ENCODE measurements at places on chromosomes 5 and 9.

DNA sequence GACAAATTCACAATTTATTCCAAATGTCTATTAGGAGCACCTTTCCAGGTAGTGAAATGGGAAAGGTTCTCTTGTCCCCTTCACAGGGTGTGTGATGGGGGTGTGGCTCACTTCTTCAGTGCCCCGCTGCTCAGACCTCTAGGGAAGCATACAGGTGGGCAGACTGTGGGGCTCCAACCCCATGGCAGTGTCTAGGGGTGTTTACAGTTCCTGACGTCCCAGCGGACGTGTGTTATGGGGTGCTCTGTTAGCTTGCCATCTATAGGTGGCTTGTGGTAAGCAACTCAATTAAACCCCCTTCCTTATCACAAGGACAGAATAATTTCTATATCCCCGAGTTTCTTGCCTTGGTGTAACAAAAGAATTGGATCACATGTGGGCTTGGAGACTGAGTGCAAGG, 67.4 kb upstream of the SPINK5 start:
- no peak for DNase-seq

GRCh38 chr9:131126059-131126426, 657 bp downstream of the NUP214 start:
- DNase-seq, result no peak

GRCh38 chr5:109907189-109907588, 217.5 kb downstream of the MAN2A1 start:
- DNase-seq, result no peak

DNA sequence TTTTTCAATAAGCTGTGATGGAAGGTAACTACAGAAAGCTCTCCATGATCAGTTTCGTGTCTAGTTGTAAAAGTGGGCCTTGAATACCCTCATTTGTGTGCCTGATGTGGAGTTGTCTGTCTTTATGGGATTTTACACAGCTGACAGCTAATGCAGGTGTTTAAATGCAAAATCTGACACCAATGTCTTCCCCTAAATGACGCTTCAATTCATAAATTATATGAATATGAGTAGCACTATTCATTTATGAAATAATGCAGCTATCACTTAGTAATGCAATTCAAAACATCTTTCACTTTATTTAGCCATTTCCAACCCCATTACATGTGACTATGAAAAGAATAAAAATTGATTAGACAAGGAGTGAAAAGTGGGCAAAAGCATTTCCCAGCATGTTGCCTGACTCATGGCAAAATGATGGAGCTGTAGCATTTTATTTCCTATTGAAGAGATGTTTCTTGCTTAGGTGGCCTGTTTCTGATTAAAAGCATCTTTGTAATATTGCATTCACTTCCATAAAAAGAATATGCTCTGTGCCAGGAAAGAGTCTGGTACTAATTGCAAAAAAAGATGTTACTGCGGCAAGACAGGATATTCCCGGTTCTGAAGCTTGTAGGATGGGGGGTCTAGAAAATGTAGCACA, 116.7 kb upstream of the HAPLN1 start:
- no peak for DNase-seq

DNA sequence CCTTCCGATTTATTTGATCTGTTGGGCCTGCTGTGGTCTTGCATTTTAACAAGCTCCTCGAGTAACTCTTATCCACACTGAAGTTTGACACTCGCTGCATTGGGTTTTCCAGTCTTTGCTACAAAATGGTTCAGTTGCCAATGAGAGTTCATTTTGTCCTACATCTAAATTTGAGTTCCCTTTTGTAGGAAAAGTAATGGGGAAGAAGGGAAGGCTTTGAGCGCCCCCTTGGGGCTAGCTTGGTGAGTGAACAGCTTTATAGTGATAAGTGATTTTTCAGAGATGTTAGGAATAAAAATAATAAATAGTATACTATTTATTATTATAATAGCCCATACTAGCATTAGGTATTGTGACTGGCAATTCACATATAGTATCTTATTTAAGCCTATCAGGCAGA, 89.9 kb upstream of the GNAQ start:
- peak; percentile 58 for DNase-seq

DNA sequence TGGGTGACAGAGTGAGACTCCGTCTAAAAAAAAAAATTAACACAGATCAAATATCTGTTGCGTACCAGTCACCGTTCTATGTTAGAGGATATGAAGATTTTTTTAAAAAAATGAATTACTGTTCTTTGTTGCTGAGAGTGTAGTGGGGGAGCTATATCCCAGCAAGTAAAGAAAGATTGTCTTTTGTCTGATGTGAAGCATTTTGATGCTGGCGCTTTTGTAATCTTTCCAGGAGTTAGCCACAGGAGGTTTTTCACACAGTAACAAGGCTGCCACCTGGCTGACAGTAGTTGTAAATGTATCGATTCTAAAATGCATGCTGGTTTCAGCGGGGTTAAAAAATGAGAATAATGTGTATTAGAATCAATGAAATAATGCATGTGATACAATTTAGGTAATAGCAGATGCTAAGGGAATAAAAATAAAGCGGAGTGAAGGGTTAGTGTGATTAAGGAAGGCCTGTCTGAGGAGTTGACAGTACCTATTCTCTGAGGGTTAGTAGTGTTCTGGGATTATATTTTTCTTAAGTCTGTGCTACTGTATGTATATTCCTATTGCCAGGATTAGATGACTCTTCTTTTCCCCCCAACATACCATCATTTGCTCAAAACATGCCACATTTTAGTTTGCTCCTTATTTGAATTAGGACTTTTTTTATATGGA, 3.4 kb downstream of the LMNB1 start:
- DNase-seq, result peak; percentile 72

GRCh38 chr5:43348207-43348606, 35.0 kb upstream of the HMGCS1 start:
- DNase-seq, result no peak

GRCh38 chr5:30113542-30113941, 1079.9 kb upstream of the CDH6 start:
- DNase-seq, result no peak

DNA sequence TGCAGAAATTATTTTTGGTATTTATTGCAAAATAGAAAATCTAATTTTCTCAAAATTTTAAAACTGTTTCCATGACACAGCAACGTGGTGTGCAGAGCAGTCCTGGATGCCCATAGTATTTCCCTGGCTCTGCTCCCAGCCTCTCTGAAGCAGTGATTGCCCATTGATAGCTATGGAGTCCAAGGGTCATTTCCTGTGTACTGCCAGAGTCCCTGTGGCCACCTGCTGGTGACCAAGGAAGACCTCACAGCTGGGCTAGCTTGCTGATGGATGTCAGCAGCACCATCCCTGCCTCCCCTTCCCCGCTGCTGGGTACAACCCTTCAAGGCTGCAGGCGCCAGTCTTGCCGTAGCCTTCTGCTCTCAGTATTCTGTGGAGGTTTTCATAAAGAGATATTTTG, 184.1 kb downstream of the DIRAS2 start:
- no peak for DNase-seq

- DNase-seq, result no peak
Observed at GRCh38 chr9:14006386-14007187, 307.4 kb downstream of the NFIB start.
